Amniotic epithelial cell (primary cell): ENCODE measurements at places on chromosomes 7 and 10.

DNA sequence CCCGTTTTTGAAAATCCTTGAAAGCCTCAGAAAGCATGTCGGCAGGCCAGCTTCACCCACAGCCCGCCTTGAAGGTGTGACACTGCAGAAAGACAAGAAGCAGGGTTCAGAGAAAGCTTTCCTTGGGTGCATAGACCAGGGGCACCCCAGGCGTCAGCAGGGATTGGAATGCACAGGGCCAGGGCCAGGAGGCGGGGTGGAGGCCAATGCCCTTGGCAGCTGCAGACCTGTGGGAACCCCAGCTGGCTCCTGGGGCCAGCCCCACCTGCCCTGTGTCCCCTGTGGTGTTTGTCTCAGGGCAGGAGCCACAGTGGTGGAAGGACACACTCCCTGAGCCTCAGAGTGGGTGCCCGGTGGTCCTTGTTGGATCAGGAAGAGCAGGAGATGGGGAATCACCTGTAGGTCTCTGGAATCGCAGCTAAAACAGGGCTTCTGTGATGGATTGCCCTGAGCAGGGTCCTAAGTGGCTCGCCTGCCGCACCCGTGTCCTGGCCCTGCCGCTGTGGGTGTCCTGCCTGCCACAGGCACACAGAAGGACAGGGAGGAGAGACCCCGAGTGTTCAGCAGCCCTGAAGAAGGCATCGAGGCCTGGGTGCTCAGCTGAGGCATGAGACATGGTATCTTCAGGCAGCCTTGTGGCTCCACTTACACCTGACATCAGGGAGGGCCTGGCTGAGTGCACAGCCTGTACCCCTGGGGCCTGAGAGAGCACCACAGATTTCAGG, 32.5 kb downstream of the ANXA8 start:
- DNase-seq = no peak

DNA sequence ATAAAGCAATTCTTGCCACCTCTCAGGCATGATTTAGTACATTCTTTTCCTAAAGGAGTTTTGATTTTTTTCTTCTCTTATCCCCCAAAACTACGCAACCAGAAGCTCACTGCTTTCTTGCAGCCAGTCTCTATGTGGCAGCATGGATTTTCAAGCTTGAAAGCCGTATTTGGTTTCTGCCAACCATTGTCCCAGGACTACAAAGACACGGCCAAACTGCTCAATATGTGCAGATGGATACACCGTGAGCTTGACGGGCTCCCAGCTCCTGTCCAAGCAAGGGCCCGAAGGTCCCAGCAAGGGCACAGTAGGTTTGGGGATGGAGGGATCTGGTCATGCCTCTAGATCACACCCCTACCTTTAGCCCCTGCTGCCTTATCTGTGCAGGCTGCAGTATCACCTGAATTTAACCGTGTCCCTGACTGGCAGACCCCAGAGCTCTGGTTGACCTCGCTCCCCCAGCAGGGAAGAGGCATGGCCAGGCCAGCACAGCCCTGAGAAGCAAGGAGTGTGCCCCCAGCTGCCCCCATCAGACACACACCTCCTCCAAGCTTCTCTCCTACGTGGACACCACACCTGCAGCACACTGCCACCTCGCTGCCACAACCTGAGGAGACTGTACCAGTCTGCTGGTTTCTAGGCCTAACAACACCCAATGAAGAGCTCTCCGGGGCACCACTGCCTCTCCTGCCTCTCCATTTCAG, 86.8 kb downstream of the COBL start:
- no peak for DNase-seq

DNA sequence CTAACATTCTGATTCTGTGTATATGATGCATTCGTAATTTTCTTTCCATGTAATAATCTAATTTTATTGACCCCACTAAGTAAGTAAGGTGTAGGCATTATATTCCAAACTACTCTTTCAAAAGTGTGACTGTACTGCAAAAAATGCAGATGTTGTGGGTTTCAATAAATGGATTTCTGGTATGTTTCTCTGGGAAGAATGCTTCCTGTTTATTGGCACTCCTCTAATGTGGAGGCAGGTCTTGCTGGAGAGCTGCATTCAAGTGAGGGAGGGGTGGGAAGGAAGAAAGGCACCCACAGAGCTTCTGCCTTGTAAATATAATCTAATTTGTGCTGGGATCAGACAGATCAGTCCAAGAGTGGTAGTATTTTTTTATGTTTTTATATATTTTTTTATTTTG, 23.9 kb downstream of the ST7 start:
- DNase-seq = peak; percentile 39

DNA sequence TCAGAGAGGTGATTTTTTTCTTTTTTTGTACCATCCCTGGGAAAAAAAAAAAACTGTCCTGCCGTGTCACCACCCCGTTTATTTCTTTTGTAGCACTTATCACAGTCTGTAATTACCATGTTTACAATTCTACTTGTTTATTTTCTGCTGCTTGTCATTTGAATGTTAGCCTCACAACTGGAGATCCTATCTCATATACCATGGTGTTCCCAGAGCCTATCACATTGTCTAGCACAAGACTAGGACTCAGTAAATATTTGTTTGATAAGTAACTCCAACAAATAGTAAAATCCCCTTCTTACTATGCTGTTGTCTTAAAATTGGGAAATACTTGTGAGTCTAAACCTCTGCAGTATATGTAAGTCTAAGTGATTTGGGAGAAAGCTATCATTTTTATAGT, 36.0 kb downstream of the MKLN1 start:
- DNase-seq = no peak

- no peak for DNase-seq
These were observed 247.4 kb upstream of the ETV1 start for GRCh38 chr7:14236834-14237233.

DNA sequence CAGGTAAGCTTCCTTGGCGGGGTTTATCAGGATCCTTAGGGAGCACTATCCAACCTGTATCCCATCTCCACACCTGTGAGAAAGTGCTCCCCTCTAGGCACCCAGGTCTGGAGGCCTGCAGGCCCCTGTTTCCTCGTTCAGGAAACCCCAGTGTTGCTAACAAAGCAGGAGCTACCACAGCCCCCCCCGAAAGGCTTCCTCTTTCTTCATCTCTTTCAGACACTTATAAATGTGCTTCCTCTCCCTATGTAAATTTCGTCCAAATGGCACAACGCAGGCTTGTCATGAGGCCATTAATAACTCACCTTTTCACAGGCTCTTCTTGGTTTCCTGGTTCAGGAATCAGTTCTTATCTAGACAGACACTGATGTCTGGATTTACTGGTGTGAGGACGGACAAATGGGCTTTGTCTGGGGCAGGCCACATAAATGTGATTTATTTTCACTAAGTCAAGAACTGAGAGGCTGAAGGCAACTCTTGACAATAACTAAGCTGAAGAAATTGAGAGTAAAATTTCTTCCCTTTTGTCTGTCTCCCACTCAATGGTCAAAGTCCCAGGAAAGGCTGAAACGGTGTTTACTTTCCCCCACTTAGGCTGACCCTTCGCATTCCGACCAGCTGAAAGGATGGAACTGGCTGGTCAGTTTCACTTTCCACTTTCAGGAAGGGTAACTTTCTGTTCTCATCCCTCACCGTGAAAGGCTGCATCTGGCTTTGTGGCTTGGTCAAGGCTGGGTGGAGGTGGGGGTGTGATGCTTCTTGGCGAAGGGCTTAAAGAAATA, 46.8 kb downstream of the PIK3AP1 start:
- peak; percentile 55 for DNase-seq

DNA sequence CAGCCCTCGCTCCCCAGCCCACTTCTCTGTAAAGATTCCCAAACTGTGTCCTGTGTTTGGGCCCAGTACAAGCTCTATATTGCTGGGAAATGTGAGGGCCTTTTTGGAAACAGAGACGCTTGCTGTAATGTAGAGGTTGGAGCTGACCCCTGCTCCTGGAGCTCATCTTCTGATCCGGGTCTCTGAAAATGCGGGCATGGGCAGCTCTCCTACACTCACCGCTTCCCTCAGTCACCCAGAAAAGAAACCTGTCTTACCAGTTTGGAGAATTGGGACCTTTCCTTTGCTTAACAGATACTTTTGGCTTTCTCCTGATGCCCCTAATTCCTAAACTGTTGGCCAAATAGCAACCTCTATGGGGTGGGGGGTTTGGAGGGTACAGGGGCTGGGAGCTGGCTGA, 18.2 kb downstream of the BAG3 start:
- no peak for DNase-seq

GRCh38 chr7:151565541-151565940, 45.8 kb upstream of the RHEB start:
- peak; percentile 88 for DNase-seq

DNA sequence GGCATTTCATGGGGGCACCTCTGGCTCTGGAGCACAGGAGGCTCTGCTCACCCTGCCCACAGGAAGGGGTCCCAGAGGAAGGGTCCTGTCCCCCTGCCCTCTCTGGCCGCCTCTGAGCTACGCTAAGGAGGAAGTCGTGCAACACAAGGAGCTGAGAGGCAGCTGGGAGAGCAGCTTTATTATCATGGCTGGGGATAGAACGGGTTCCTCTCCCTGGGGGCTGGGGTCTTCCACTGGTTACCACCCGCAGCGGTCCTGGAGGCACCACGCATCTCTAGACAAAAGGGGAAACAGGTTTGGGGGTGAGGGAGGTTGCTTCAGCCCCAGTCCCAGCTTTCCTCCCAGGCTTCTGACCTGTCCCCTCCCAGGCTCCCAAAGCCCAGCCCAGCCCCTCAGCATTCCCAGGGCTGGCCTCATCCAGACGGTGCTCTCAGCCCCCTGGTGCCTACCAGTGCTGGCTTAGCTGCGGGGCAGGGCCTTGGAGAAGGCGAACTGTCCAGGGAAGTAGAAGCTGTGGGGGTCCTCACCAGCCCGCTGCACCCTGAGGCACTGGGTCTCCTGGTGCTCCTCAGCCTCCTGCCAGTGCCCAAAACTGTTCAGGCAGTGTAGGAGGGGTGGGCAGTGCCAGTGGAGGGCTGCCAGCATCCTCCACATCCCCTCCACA, 3.1 kb downstream of the RARRES2 start:
- no peak for DNase-seq

GRCh38 chr10:128744811-128745305, 618.6 kb upstream of the MKI67 start:
- DNase-seq = no peak

- DNase-seq = peak; percentile 84
These were observed 12.7 kb downstream of the LMTK2 start for GRCh38 chr7:98119256-98119918.

GRCh38 chr10:49287689-49288340, 11.2 kb upstream of the C10orf71 start:
- DNase-seq = no peak

DNA sequence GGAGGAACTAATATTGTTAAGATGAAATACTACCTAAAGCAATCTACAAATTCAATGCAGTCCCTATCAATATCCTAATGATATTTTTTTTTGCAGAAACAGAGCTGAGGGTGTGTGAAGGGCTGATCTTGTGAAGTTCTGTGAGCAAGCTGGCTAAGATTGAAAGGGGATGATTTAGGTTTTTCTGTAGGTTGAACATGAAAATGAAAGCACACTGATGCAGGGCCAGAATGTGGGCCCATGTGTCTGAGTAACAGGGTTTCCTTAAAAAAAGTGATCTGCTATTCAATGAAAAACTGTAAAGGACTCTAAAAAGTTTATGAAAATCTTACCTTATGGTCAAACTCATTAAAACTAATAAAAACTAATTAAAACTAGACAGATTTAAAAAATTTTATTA, 47.4 kb downstream of the GRB10 start:
- DNase-seq = no peak

- no peak for DNase-seq
These were observed 4.6 kb upstream of the HMX2 start for GRCh38 chr10:123143162-123143824.

- peak; percentile 92 for DNase-seq
These were observed 3.8 kb downstream of the RTKN2 start for GRCh38 chr10:62264702-62265436.

GRCh38 chr7:80088705-80089104, 45.9 kb upstream of the GNAI1 start:
- peak; percentile 79 for DNase-seq

DNA sequence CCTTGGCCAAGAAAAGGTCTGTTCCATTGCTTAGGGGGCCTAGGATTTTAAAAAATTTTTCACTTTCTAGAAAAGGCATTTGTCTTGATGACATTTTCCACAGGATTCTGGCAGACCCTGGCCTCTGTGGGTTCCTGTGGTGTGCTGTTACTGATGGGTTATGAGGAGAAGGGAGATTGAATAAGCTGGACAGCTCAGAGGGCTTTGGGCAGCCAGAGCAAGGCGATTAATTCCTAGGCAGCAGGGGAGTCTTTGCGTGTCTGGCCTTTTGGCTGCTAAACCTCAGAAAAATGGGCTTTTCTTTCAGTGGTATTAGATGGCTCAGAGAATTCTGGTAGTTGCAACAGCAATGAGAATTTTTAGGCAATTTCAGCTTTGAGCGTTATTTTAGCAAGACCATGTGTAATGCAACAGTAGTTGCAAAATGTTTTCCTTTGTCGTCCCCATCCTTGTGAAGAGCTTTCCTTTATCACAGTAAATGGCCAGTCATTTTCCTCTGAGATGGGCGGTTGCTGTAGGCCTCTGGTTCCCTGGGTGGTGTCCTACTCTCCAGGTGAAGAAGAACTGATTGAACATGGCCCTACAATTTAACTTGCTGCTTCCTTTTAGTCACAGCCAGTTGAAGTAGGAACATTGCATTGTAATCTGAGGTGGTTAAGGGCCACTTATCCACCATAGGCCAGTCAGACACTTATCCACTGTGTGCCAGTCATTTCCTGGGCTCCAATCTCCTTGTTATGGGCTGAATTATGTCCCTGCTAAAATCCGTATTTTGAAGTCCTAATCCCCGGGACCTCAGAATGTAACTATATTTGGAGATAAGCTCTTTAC, 43.2 kb downstream of the SH2D4B start:
- DNase-seq = peak; percentile 35

DNA sequence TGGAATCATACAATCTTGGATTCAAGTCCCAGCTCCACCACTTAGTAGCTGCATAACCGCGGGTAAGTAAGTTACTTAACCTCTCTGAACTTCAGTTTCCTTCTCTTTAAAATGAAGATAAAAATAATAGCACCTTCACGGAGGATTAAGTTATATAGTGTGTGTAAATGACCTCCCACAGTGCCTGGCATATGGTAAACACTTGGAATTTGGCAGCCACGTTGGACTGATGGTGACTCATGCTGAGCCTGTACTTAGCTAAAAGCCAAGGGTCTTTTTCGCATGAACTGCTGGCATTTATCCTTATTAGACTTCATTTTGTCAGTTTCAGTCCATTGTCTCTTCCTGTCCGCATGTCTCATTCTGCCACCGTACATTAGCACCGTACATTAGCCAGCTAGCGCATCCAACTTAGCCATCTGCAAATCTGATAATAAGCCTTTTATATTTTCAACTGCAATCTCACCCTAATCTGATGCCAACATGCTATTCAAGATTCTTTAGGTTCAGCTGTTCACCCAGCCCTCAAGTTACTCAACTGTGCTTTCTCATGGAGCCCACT, 11.2 kb downstream of the SLC13A4 start:
- peak; percentile 64 for DNase-seq

- no peak for DNase-seq
These were observed 808.5 kb upstream of the ZWINT start for GRCh38 chr10:57169597-57169996.

DNA sequence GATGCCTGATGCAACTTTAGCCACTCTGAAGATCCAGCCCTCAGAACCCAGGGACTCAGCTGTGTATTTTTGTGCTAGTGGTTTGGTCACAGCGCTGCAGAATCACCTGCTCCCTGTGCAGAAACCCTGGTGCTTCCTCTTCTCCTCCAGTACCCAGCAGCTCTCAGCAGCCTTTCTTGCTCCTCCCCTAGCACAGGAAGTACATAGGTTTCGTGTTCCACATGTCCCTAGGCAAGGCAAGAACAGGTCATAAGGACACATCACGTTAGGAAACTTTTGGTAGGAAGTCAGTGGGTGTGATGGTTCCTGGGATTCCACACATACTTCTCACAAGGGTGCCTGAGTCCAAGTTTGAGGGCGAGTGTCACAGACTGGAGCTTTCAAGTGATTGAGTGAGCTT, 167.9 kb upstream of the PRSS1 start:
- no peak for DNase-seq
